T-helper 2 cell (primary cell): ENCODE measurements at places on chromosomes 12 and 14.
A peak's percentile ranks its signal among the peaks of the same experiment; 100 is the strongest.

DNA sequence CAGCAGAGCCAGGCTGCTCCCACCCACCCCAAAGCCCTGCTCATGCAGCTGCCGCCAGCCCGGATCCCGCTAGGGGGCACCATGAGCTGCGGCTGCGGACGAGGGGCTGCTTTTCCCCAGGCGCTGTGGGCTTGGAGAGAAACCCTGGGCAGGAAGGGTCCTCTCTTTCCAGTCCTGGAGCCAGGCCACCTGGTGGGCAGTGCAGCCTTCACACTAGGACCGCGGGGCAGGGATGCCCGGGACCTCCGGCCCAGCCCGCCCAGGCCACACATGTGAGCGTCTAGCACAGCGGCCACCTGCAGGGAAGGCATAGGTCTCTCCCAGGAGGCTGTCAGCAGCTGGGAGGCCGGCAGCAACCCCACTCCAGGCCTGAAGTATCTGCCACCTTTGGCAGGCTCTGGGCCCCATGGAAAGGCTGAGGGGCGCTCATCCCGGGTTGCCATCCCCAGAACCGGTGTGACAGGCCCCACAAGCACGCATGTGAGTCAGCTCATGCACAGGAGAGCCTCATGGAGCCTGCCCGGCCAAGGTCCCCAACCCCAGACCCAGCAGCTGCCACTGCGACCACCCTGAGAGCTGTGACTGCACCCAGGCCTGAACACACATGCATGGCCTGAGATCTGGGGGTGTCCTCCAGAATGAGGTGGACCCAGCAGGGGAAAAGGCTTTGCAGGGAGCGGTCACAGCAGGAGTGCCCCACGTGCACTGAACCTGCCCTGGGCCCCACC, 280.0 kb upstream of the RTL1 start:
- DNase-seq: no peak

- DNase-seq: no peak
Measured at GRCh38 chr12:89333564-89334252, 18.6 kb downstream of the DUSP6 start.

DNA sequence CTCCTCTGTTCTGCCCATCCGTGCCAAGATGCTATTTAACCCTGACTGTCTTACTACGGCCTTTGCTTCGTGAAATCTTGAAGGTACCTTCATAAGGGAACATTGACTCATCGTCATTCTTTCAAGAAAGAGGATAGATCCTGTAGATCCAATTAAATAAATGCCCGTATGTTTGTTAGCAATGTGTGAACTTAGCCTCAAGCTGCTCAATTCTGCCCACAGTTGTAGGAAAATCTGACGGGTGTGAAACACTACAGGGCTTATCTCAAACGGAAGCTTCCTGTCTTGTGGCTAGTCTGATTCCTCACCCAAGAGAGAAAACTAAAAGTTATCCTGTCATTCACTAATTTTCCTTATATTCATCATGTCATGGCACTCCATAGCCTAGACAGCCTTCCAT, 168.0 kb upstream of the TBX3 start:
- DNase-seq: no peak

- peak; percentile 21 for DNase-seq
Measured at GRCh38 chr14:46490238-46490685, 161.3 kb downstream of the RPL10L start.
